ENCODE measurements at places on chromosomes 1 and 21.
A peak's percentile ranks its signal among the peaks of the same experiment; 100 is the strongest.

- peak; percentile 50 for DNase-seq
Measured at GRCh38 chr21:45970674-45971615, 10.6 kb upstream of the COL6A1 start.

- no peak for DNase-seq
Measured at GRCh38 chr1:64162151-64162550, 41.3 kb upstream of the UBE2U start.

GRCh38 chr1:116785006-116785405 lies 30.8 kb downstream of the CD2 start:
- no peak for DNase-seq

- peak; percentile 67 for DNase-seq
Measured at GRCh38 chr21:42350927-42351426, at the start of gene TFF2. TSS of gene TFF2 (minus strand) at chr21:42350994. CDS start at chr21:42350957, 37 bp downstream.

DNA sequence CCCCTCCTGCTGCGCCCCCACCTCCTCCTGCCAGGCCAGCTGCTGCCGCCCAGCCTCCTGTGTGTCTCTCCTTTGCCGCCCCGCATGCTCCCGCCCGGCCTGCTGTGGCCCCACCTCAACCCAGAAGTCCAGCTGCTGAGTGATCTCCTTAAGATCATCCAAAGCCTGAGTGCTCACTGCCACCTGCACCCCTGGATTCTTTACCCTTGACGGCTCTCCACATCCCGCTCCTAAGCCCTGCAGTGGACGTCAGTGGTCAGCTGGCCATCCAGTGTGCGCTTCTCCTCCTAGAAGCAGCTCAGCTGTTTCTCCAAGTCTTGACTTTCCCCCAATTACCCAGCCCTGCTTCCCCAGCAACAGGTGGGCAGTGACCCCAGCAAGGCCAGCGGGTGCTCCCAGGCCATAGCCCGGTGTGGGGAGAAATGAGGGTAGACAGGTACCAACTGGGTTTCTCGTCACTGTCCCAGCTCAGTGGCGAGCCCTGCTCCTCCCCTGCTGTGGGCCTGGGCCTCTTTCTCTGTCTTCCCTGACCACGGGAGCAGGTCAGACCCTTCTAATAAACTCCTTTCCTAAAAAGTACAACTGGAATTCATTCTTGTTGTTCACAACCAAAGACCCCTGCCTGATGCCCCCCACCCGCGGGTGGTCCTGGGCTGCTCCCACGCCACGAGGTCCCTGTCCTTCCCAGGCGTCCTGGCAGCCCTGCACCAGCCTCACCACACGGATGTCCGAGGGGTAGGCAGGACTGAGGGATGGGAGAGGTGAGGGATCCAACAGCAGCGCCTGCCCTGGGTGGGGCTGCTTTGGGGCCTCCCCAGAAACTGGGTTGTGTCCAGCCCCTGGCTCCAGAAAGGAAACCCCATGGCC lies 1.4 kb downstream of the KRTAP10-7 start:
- no peak for DNase-seq

- DNase-seq = no peak
Measured at GRCh38 chr1:103997631-103998030, 247.9 kb downstream of the AMY1C start.

DNA sequence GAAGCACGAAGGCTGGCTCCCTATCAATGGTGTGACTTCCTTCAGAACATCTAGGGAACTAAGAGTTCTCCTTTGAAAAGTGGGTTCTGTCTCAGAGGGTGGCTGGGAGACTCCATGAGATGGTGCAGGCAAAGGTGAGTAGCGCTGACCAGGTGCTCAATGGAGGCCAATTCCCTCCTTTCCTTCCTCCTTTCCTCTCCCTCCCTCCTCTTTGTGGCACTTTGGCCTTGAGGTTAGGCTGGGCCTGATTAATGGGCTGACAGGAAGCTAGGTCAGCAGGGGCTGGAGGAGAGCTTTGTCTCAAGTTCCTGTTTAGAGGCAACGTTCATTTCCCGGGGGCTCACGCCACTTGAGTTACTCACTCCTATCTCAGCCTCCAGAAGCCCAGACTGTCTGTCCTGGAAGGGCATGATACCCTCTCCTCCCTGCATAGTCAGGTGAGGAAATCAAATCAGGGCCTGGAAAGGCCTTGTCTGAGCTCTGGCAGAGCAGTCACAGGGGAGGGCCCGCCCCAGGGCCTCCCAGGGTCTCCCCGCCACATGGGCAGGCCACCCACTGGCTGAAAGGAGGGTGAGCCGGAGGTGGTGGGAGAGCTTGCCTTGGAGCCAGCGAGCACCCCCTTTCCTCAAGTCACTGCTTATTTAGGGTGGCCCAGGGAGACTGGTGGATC lies 58.4 kb upstream of the SSBP3 start:
- DNase-seq = no peak

DNA sequence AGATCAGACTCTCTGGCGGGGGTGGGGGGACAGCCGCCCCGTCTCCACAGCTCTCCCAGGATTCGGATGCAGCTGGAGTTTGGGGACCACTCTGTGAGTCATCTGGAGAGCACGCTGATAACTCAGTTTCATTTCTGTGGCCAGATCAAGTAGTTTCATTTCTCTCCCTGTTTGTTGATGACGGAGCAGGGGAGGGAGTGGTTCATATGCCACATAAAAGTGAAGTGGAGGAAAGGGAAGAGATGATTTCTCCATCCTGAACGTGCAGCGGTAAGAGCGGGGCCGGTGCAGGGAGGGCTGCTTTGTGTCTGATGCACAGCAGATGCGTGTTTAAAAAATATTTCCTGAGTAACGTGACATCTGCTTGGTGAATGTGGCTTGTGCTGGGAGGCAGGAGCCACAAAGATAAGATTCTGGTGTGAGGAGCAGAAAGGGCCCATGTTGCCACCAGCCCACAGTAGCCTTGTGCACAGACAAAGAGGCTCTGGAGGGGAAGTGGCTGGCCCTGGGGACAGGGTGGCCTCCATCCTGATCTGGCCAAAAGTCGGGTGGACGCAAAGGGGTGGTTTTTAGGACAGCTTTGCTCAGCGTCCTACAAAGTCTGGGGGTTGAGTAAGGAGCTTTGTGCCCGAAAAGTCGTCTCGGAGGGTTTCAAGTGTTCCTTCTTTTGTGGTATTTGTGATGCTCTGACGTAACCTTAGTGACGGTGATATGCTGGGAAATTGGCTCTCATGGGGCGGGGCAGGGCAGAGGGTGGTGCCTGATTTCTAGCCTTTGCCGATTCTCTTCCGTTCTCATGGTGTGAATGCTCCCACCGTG lies at the start of gene MX2:
MX2 (plus strand) TSS at position 242 of the 819 bp plus-strand sequence. CDS start 14,880 bp downstream, outside the sequence.
- peak; percentile 80 for DNase-seq

DNA sequence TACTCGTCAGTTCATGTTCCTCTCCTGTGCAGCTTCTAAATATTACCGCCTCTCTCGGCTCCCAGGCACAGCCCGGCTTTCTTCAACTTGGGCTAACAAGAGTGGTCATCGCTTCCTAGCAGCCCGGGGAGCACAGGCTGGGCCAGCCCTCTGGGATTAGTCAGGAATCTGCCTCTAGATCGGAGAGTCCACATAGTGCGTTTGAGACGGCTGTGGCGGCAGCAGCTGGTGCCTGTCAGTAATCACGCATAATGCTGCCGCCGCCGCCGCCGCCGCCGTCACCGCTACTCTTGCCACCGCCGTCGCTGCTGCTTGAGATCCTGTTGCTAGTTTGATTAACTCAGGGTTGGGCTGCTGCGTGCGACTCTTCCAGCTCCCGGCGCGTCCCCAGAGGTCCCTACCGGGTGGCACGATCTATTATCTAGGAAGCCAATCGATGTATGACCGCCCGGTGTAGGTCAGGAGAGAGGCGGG lies at the start of gene RXRG:
RXRG (minus strand) TSS at position 230 of the 474 bp plus-strand sequence. CDS start 233 bp downstream, outside the sequence.
- DNase-seq = no peak

Data from PC-9 (cell line).